ENCODE measurements at places on chromosomes 5 and 9.

DNA sequence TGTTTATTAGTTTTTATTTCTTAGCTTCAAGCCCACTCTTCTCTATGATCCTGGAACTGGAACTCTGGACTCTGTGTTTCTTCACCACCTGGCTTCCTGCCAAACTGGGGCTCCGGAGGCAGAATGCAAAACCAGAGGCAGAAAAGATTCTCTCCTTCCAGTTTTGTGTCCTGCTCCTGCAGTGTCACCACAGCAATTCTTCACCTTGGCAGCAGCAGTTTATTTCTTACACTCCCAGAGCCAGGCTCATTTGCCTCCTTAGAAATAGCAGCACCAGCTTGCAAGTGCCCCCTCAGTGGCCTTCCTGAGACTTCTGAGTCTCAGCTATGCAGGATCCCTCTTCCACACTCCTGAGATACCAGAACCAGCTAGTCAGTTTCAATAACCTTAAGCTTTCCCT is 26.7 kb upstream of the CAMK4 start:
- no peak for DNase-seq

DNA sequence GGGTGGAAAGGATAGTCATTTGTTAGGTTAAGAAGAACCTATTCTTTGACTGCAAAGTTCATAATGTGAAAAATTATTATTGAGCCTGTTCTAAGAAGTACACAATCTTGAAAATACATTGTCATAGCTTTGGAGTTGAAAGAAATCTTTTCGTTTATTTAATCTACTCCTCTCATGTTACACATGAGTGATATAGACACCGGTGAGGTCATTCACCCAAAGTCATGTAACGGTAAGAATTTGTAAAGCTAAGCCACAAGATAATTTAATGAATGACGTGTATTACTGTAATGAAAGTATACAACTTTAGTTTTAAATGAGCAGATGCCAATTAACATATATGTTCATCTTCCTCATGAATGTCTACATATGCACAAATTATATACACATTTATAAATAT is 284.1 kb upstream of the PDE4D start:
- no peak for DNase-seq

DNA sequence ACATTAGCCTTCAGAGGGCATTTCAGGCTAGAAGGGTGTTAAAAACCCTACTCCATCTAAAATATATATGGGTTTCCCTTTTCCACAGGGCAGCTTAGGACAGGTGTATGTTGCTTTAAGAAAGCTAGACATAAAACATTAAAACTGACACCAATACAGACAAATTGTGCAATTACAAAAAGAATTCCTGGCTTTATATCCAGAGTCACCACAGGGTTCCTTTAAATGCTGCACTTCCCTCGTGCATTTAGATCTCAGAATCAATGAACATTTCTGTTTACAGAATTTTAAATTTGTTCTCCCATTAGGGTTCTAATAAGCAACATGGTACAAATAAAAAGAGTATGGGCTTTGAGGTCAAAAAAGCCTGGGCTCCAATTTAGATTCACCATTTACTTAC is 170.2 kb downstream of the MAPKAP1 start:
- DNase-seq: no peak

GRCh38 chr9:132312873-132313272 is 41.9 kb downstream of the SETX start:
- DNase-seq: no peak

DNA sequence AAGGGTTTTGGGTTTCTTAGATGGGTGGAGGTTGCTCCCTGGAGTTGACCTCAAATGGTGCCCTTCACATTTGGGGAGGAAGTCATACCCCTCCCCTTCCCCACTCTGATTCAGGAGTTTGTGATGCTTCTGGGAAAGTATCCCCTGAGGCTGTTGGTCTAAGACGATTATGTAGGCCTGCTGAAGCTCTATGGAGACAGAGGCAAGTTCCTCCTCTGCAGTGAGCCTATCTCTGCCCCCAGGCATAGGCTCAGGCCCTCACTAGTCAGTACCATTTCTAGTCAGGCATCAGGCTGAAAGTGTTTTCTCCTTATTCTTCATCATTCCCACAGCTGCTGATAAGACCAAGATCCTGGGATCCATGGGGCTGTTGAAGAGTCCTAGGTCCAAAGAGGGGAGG is 271.6 kb upstream of the NUDT12 start:
- no peak for DNase-seq

DNA sequence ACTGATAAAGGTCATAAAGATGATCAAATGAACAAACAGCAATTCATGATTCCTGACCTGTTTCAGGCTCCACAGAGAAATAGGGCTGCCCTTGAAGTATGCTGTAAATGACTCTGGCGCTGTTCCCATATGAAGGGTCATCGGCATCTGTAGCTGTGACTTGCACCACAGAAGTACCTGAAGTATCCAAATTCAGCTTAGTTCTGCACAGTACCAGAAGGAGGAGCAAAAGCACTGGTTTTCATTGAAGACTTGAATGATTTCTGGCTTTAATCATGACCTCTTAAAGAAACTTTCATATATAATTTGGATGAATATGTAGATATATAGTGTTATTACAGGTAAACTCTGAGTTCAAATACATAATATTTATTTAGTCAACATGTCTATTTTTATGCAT is 109.1 kb downstream of the CDH10 start:
- no peak for DNase-seq

DNA sequence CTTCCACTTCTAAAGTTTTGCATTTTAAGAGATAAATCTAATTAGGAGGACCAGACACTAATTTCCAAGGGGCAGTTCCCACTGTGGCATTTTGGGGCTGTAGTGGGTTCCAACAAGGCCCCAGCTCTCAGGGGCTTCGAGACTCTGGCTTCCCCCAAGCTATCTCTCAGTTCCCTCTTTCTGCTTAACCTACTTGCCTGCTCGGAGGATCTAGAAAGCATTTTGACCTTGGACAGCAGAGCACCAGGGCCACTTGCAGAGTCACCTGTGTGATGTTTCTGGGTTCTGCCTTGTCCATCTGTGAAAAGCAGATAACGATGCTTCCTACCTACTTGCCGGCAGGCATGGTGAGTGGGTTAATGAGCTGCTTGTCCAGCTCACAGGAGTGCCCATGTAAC is 175.4 kb downstream of the MED10 start:
- no peak for DNase-seq

DNA sequence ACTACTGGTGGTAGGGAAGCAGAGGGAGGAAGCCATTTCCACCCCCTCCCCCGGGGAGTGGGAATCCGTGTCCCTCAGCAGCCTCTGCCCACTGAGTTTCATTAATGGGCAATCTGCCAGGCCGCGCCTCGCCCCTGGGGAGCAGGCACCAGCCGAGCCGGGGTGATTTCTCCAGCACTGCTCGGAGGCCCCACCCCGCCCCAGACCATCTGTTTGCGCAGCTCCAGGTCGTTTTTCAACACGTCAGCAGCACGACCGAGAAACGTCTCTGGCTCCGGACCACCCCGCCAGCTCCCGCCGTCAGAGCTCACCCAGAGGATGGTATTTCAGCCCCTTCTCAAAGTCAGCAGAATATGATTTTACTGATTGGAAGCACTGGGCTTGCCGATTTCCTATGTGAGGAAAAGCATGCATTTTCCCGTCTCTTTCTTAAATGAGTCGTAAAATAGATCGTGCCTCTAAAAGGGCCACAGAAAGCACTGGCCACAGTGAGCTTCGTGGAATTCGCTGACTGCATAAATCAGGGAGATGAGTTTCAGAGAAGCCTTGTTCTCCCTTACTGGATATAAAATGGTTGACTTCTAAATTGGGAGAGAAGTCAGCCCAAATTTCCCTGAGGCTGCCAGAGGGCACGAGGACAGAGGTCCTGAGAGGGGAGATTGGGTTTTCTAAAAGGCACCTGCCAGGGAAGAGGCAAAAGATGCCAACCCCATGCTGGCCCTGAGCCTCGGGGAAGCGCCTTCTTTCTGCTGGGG is 47.0 kb downstream of the OLFM1 start:
- DNase-seq: peak; percentile 46

DNA sequence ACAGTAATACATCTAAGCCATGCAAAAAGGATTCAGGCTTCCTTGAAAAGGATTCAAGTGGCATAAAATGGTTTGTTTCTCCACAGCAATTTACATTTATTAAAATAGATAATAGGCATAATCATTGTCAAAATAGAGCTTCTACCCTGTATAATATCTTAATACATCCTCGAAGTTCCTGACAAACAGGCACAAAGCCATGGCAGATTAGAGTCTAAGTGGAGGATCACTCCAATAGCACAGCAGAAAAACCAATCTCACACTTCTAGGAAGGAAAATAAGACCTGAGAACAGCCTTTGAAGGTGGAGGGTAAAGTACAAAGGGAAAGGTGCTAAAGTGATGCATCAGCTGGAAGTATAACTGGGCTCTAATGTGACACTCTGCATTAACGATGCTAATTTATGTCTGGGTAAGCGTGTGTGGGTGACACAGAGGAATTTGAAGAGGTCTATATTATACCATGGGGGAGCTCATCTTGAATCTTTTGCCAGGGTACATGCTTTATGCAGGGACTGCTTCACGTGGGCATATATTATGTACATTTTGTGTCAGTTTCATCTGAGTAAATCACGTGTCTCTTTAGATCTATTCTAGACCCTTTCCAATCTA is 28.8 kb downstream of the PPP2R2B start:
- no peak for DNase-seq

GRCh38 chr5:120368923-120369715 is 95.0 kb upstream of the PRR16 start:
- DNase-seq: no peak

DNA sequence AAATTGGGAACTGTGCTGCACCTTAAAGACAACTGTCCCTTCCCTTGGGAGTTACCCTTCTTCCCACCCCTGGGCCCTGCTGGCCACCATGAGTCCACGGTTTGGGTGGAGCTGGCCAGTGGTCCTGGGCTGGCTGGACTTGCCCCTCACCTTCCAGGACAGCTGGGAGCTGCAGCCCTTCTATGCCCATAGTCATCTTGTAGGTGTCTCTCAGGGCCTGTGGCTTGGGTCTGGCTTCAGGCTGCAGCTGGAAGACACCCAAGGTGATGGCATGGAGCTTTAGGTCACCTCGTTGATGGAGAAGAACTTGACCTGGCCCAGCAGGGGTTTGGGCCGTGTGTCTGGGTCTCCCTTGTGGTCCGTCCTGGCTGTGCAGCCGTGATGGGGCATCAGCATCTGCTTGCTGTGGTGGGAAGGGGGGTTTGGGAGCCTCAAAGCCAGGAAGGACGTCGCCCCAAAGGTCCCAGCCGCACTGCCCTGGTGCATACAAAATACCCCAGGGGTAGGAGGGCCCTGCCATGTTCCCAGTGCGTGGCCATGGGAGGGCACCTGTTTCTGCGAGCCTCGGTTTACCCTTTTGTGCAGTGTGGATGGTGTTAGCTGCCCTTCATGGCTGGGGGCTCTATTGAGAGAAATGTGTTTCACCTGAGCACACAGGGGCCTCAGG is 8.9 kb downstream of the WNK2 start:
- no peak for DNase-seq

- no peak for DNase-seq
These were observed 9.4 kb downstream of the ERAP2 start for GRCh38 chr5:96885518-96886338.

DNA sequence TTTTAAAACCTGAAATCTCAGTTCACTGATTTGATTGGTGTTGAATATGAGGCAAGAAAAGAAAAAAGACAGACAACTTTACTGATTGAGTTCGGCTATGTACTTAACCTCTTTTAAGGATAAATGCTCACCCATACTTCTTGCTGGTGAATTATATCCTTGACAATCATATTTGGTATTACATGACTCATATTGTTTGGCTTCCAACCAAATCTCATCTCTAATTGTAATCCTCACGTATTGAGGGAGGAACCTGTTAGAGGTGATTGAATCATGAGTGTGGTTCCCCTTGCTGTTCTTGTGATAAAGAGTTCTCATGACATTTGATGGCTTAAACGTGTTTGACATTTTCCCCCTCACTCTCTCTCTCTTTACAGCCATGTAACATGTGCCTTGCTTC is 255.6 kb upstream of the IZUMO3 start:
- no peak for DNase-seq

GRCh38 chr5:56561-57290 is 35.2 kb upstream of the PLEKHG4B start:
- no peak for DNase-seq

DNA sequence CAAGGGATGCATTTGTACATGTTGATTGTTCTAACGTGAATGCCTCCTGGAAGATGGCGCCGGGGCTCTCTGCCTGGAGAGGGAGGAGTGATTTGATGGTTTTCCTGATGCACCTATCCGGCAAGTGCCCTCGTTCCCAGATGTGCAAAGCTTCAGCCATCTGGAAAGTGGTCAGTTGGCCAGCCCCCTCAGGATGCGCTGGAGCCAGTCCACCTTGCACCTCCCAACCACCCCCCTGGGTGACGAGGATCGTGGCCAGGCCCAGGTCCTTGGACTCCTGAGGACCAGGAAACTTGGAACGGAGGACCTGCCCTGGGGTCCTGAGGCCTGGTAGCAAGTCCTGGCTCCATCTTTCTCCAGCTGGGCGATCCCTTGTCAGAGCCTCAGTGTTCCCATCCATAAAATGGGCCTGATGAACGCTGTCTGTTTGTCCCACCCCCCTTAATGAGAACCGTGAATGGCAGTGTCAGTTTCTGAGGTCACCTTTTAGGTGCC is 23.6 kb upstream of the RNU6ATAC start:
- DNase-seq: no peak

DNA sequence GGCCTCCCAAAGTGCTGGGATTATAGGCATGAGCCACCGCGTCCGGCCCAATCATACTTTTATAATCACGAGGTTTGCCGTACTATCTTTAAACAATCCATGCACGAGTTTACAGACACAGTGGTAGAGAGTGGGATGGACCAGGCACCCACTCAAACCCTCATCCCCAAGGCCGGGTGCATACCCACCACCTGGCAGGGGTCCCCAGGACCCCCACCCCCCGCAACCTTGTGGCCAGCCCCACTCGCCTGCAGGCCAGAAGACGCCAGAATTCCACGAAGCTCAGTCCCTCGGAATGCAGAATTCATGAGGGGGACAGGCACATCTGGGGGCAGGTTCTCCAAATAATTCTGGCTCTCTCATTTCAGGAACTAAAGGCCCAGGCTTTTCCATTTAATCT is 17.1 kb downstream of the NACC2 start:
- DNase-seq: no peak

- no peak for DNase-seq
These were observed 6.5 kb upstream of the MAT2B start for GRCh38 chr5:163498886-163499285.

DNA sequence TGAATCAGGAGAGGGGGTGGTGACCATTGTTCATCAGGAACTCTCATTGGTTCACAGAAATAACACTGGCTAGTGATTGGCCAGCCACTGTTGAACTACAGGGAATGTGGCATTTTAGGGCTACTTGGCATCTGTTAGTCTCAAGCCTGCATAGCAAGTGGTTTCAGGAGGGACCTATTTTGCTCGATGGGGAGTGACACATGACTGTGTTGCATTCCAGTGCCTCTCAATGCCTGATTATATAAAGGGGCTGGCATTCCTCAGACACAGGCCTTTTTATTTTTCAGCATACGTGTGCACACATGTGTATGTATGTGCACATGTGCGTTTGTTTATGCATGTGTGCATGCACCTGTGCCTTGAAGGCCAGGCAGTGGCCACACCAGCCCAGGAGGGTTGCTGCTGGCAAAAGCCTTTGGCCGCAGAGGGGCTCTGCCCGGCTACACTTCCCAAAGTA is 23.2 kb downstream of the FGD3 start:
- DNase-seq: no peak

- no peak for DNase-seq
These were observed 27.3 kb downstream of the MACROH2A1 start for GRCh38 chr5:135371622-135372232.

Measured in NCI-H1694 treated with DMSO at 0.1 percent for 48 hours (cell line).